ENCODE measurements at places on chromosomes 5 and 9. TPM values are rescaled to one million over a fixed set of nuclear protein-coding genes. Genes with fewer than 3 reads are reported as not detected.

The PCDHGA5 gene
- 8.6 TPM for total RNA-seq

The DDX4 gene
- total RNA-seq, result not detected

The GDA gene
- not detected for total RNA-seq

The PCDHGB1 gene
- 3.9 TPM for total RNA-seq

- DNase-seq, result no peak
Observed at GRCh38 chr9:90870621-90871326, 69.2 kb downstream of the SYK start.

DNA sequence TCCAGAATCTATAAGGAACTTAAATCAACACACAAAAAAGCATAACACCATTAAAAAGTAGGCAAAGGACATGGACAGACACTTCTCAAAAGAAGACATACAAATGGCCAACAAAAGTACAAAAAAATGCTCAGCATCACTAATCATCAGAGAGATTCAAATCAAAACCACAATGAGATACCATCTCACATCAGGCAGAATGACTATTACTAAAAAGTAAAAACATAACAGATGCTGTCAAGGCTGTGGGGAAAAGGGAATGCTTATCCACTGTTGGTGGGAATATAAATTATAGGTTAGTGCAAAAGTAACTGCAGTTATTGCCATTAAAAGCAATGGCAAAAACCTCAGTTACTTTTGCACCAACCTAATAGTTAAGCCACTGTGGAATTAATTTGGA, 32.2 kb upstream of the SPATA31D4 start:
- DNase-seq, result no peak

GRCh38 chr5:7117961-7118360, 278.0 kb upstream of the ADCY2 start:
- DNase-seq, result no peak
